Mesenteric fat pad (tissue), 1 donor: ENCODE measurements at places on chromosomes 6 and 20. TPM values are rescaled to one million over a fixed set of nuclear protein-coding genes. Genes with fewer than 3 reads are reported as not detected.

The NRSN1 gene
- not detected for total RNA-seq

GRCh38 chr20:46088409-46089166 is 1.2 kb downstream of the NCOA5 start:
- no peak for DNase-seq

- DNase-seq: no peak
These were observed 18.6 kb downstream of the TREML2 start for GRCh38 chr6:41182069-41183034.

- no peak for DNase-seq
These were observed 7.6 kb upstream of the BTN2A2 start for GRCh38 chr6:26375270-26375669.

GRCh38 chr6:109229536-109229935 is 134.2 kb downstream of the CEP57L1 start:
- no peak for DNase-seq

DNA sequence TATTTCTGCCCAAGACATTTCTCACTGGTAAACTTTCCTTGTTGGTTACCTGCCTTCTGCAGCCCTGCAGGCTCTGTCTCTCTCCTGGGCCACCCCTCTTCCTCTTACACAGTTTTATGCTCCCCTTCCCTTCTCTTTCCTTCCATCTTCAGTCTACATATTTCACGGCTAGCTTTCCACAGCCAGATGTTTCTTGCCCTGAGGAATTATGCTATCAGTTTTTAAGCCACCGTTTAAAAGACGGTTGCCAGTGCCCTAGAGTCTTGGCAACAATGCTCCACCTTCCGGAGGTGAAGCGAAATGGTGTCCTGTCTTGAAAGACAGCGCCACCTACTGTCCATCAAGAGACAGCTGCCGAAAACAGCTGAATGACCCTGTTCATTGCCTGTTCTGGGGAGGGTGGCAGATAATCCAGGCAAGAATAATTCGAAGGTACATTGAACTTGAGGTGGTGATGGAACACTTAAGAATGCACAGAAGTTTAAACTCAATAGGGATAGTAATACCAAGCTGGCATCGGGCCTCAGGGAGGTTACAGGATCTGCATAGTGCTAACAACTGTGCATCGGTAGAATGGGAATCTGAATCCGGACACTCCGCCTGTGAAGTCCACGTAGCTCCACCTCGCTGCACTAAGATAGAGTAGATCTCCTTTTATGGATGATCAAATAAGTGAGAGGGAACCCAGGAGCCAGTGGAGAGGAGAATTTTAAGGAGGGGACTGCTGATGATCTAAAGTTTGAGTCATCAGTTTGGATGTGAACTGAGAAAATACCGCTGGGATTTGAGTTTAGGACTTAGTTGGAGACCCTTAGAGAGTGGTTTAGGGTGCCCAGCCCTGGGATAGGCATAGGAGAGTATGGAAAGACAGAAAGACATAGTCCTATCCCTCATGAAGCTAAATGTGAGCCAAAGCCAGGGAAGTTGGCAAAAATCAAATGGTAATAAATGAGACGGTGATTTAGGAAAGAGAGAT is 4.8 kb upstream of the TRIM40 start:
- DNase-seq: no peak

DNA sequence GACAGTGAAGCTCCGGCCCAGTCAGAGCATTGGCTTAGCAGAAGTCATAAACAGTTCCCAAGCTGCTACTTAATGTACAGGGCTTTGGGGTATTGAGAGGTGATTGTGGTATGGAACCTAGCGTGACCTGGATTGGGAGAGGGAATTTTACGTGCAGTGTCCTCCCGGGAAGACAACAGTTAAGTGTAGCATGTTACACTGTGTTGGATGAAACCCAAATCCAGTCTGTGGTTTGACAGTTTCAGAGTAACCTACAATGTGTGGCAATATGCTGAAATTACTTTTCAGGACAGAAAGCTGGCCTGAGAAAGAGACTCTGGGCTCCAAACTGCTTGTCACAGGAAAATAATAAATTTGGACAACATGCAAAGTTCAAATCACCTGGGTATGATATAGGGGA is 28.1 kb upstream of the RALGAPA2 start:
- no peak for DNase-seq

DNA sequence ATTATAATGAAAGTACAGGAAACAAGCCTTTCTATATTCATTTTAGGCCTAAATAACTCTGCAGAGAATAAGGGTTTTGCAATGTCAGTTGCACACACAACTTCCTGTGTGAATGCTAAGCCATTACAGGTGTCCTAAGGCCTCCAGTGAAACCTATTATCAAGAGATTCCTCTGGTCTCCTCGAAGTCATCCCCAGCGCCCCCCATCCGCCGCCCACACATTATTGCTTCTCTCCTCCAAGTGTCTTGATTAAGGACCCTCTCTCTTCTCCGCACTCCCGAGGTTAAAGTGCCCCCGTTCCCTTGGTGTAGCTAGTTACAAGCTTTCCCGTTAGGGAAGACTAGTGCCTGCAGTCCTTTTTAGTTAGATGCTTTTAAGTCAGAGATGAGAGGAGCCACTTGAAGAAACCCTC is 1.3 kb downstream of the HIVEP2 start:
- no peak for DNase-seq

GRCh38 chr6:15690510-15690909 is 27.7 kb upstream of the DTNBP1 start:
- no peak for DNase-seq
